Activated T-cell treated with anti-CD3 and anti-CD28 coated beads for 1 hour (primary cell): ENCODE measurements at places on chromosomes 5 and 9.
A peak's percentile ranks its signal among the peaks of the same experiment; 100 is the strongest.

GRCh38 chr9:15357050-15357653, 50.1 kb upstream of the TTC39B start:
- DNase-seq = peak; percentile 12

DNA sequence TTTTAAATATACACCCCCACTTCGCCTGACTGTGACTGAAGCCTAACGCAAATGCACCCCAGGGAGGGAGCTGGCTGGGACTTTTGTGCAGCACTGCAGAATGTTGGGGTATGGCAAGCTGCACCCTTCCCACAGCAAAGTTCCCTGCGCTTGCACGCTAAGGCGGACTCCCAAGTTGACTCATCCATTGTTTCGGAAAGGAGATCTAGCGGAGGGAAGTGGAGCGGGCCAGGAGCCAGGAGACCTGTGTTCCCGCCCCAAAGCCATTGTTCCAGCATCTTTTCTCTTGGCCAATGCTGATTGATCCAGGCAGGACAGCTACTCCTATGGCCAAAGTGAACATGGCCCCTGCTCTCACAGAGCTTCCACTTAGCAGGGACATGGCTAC, 202.9 kb downstream of the AOPEP start:
- DNase-seq = no peak

DNA sequence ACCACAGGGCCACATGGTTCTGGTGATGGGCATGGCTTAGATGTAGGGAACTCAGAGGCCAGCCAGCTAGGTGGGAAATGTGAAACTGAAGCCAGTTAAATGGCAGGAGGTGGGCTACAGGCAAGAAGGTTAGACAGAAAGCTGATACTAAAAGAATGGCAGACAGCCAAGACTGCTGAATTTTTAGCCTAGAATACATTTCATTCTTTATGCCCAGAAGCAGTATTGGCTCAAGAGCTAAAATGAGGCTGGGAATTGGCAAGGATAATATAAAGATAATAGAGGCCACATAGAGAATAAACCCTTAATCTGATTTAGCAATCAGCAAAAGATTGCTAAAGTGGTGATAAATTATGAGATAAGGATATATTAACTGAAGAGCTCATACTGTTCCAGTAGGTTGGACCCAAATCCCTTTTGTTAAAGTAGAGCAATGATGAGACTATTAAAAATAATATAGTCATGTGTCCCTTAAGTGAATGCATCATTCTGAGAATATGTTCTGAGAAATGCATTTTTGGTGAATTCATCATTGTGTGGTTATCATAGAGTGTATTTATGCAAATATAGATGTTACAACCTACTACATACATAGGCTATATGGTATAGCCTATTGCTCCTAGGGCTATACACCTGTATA, 234.3 kb downstream of the CHSY3 start:
- no peak for DNase-seq

- DNase-seq = no peak
Observed at GRCh38 chr9:134594078-134594941, 47.3 kb upstream of the COL5A1 start.

GRCh38 chr9:4588721-4589120, 73.4 kb upstream of the PLPP6 start:
- DNase-seq = no peak

DNA sequence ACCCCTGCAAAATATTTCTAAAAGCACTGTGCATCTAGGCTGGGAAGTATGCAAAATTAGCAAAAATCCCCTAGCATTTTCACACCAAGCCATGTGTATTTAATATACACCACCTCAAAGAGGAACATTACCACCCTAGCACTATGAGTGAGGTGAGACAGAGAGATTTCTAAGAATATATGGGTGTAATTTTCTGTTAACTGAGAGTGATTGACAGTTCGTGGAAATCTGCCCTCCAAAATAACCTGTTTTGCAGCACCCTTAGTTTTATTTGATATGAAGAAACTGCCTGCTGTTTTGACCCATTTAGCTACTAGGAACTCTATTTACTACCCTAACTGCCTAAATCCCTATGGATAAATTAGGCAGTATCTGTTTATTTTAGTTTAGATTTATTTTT, 64.2 kb upstream of the CDKN2B start:
- DNase-seq = no peak

DNA sequence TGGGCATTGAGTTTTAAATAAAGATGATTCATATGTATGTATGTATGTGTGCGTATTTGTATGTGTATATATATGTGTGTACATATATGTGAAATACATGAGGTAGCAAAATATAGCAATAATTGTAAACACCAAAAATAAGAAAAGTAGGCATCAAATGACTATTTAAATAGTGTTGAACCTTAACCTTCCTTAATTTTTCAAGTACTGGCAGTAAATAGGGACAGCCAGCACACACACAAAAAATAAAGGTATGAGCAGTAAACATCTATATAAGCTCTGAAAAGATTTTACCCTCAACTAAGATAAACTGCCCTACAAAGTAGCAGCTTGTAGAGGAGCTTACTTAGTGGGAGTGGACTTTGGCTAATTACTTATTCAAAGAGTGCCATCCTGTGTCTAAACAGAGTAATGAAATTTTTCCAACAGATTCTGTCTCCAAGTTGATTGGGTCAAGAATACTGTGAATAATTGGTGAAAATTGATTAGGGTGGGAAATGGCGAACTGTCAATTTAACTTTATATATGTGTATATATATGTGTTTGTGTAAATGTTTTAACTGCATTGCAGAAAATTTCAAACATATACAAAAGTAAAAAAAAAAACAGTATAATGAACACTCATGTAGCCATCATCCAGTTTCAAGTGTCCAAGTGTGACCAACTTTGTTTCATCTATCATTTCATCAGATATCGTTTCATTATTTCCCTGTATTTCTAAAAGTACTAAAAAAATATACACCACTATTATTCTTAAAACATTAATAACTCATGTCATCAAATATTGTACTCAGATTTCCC, 2.0 kb upstream of the ADAMTS6 start:
- no peak for DNase-seq

DNA sequence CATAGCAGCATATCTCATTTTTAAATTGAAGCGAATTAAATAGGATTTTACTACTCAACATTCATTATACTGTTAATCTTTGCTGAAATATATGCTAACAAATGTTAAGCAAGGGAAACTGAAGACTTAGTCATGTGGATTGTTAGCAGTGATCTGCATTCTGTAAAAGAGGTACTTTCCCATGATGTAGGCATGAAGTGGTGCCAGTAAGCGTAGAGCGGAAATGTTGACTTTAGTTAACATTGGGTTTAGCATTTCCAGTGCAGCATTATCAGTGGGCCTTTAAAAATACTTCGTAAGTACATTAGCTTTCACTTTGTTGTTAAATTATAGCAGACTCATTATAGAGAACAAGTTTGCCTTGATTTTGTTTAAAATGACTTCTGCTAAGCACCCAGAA, 130.3 kb downstream of the CDC42SE2 start:
- DNase-seq = no peak

DNA sequence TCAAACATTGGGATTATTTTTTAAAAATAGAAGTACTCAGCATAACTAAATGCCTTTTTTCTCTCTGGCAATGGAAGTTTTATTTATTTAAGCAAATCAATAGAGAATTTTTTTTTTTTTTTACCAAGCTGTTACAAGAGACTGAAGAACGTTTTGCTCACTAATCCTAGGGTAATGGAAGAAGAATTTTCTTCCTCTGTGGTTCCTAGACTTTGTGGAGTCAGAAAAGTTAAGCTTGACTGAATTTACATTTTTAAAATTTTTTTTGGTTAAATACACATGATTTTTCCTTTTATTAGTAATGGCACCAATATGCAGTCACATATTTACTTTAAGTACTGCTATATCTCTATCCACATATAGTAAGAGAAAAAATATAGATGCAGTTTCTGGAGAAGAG, 189.8 kb downstream of the PCSK1 start:
- no peak for DNase-seq
